ENCODE measurements at places on chromosomes 5 and 9. TPM values are rescaled to one million over a fixed set of nuclear protein-coding genes. Genes with fewer than 3 reads are reported as not detected.

GRCh38 chr5:16152601-16153568 lies 26.7 kb downstream of the MARCHF11 start:
- no peak for DNase-seq

DNA sequence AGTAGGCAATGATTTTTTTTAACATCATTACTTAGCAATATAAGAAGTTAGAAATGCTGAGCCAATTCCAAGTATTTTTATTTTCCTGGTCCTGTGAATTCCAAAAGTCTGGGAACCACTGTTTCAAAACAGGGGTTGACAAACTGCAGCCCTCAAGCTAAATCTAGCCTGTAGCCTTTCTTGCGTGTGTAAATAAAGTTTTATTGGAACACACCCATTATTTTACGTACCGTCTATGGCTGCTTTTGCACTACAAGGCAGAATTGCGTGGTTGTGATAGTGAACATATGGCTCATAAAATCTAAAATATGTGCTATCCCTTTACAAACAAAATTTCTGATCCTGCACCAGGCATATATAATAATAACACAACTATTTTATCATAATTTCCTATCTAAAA lies 279.1 kb downstream of the SAXO1 start:
- no peak for DNase-seq

DNA sequence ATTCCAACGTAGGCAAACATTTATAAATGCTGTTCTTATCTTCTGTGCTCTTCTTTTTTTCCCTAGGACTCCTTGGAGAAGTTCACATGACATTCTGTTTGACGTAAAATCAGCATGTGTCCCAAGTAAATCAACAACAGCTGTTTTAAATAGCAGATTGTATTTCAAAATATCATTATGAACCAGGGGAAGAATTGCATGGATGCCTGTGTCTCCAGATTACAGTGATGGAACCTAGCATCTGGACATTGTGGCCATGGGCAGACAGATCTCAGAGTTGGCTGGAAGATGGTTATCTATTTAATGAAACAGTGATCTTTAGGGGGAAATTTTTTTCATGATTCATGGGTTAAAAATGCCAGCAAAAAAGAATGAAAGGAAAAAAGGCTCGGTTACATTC lies 222.0 kb downstream of the MAN2A1 start:
- no peak for DNase-seq

GRCh38 chr5:61674378-61674777 lies 342.3 kb downstream of the ZSWIM6 start:
- no peak for DNase-seq

- no peak for DNase-seq
Observed at GRCh38 chr5:99004960-99005359, 76.2 kb upstream of the CHD1 start.

DNA sequence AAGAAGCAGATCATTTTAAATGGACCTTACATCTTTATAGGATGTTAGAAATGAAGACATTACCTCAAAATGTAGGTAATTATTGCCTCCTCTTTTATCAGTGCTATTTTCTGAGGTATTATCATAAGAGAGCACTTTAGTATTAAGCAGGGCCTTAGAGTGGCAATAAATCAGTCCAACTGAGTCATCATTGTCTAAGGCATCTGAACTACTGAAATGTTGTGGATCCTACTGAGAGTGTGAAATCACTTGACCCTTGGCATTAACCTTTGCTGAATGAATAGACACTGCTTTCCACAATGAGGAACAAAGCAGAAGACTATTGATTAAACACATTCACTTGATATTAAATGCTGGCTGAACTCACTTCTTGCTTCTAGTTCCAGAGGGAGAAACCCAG lies 224.6 kb upstream of the ARRDC3 start:
- DNase-seq, result no peak

GRCh38 chr9:69476016-69476415 lies 151.0 kb downstream of the ENTREP1 start:
- no peak for DNase-seq

DNA sequence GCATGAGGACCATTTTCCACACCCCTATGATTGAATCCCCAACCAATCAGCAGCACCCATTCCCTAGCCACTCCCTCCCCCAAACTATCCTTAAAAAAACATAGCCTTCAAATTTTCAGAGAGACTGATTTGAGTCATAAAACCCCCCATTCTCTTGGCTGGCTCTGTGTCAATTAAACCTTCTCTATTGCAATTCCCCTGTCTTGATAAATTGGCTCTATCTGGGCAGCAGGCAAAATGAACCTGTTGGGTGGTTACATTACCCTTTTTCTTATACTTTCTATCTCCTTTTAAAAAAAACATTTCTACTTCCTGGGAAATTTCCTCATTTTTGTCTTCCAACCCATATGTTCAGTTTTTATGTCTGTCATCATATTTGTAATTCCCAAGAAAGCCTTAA lies 220.2 kb downstream of the PDZD2 start:
- DNase-seq, result no peak

GRCh38 chr9:135879619-135880018 lies 27.7 kb downstream of the CAMSAP1 start:
- no peak for DNase-seq

- no peak for DNase-seq
Observed at GRCh38 chr5:915946-916345, 23.3 kb downstream of the TRIP13 start.

- peak; percentile 67 for DNase-seq
Observed at GRCh38 chr9:106916466-106917235, 53.7 kb downstream of the ZNF462 start.

- DNase-seq, result no peak
Observed at GRCh38 chr5:157269165-157269671, 3.3 kb downstream of the CYFIP2 start.

- no peak for DNase-seq
Observed at GRCh38 chr9:13688990-13689600, 409.6 kb upstream of the MPDZ start.

DNA sequence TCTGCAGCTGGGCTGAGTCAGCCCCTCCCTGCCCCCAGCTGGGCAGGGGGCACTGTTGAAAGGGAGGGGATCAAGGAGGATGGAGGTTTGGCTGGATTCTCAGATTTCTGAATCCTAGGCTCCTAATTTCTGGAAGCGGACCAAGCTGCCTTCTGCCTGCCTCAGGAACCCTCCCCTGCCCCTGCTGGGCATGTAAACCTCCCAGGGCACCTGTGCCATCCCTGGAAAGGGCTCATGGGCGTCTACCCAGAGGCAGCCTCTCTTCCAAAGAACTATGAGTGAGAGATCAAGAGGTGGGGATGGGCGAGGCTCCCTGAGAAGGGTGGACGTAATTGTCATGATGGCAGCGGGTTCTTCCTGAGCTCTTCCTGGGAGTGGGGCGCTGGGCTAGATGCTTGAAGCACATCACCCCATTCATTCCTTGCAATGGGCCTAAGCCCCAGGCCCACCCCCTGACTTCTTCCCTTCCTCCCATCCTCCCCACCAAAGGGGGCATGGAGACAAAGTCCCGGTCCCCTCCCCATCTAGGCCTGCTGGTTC lies 21.6 kb downstream of the CSF1R start:
- DNase-seq, result no peak

- no peak for DNase-seq
Observed at GRCh38 chr9:114433086-114433485, 45.3 kb upstream of the AKNA start.

DNA sequence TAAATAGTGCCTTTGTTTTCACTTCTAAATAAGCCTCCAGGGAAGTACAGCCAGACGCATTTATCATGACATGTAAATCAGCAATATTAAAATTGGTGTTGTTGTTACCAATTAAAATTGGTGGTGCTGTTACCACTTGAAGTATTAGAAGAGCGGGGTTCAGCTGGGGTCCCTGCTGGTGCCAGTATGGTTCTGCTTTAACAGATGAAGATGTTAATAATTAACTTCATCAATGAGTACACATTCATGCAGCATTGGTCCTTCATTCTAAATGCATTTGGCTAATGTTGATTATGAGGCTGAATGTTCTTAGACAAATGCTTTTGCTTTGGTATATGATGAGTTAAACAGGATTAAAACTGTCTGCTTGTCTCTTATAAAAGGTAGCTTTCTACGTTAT lies 67.6 kb upstream of the TMC1 start:
- DNase-seq, result no peak

- no peak for DNase-seq
Observed at GRCh38 chr5:136030956-136031611, 2.3 kb downstream of the TGFBI start.

DNA sequence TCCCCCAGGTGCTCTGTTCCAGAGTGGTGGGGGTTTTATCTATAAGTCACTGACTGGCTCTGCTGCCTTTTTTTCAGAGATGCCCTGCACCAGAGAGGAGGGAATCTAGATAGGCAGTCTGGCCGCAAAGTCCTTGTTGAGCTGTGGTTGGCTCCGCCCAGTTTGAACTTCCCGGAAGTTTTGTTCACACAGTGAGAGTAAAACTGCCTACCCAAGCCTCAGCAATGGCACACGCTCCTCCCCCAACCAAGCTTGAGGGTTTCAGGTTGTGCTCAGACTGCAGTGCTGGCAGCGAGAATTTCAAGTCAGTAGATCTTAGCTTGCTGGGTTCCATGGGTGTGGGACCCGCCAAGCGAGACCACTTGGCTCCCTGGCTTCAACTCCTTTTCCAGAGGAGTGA lies 1428.6 kb downstream of the MAT2B start:
- DNase-seq, result peak; percentile 4

- no peak for DNase-seq
Observed at GRCh38 chr9:37345038-37345437, 77.5 kb upstream of the GRHPR start.

- DNase-seq, result no peak
Observed at GRCh38 chr5:139004374-139005307, 129.5 kb upstream of the LRRTM2 start.

DNA sequence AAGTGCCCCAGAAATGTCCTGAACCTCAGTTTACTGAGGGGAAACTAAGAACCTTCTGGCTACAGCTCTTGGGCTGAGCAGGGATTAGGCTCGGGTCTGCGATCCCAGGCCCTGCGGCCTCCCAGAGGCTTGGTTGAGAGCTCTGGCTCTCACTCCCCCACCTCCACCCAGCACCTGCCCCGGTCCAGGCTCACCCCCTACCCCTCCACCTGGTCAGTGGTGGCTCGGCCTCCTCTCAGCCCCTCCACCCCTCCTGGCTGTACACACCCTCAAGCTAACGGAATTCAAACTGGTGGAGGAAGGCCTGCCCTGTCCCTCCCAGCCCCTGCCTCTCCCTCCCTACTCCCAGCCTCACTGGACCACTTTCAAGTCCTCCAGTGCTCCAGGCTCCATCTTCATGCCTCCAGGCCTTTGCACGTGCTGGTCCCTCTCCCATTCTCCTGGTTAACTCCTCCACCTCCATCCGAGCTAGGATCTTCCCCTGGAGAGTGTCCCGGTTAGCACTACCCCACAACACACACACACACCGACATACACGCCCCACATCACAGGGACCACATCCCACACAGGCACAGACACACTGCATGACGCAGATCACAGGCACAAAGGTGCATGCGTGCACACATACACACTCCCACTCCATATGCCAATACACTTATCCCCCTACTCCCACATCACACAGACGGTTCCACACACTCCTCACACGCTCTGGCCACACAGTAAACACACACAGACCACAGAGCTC lies 130.9 kb downstream of the C9orf50 start:
- no peak for DNase-seq

- peak; percentile 95 for DNase-seq
Observed at GRCh38 chr5:111530298-111530740, 18.0 kb upstream of the STARD4 start.

DNA sequence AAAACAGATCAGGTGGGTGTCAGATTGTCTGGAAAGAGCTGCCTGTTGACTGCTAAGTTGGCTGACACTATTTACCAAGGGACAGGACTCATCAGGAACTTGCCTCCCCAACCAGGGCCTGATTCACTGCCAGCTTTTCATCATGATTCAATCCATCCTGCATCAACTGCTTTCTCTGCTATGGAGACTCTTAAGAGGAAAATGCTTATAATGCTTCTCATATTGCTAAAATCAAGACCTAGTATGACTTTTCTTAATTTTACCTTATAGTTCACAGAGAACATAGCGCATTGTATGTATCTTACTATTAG lies 21.3 kb downstream of the HTR4 start:
- DNase-seq, result no peak

GRCh38 chr9:26210338-26210851 lies 532.2 kb upstream of the TUSC1 start:
- no peak for DNase-seq

- no peak for DNase-seq
Observed at GRCh38 chr5:131229623-131230022, 34.2 kb upstream of the CDC42SE2 start.

GRCh38 chr5:104793755-104794080 lies 1231.1 kb upstream of the NUDT12 start:
- no peak for DNase-seq

DNA sequence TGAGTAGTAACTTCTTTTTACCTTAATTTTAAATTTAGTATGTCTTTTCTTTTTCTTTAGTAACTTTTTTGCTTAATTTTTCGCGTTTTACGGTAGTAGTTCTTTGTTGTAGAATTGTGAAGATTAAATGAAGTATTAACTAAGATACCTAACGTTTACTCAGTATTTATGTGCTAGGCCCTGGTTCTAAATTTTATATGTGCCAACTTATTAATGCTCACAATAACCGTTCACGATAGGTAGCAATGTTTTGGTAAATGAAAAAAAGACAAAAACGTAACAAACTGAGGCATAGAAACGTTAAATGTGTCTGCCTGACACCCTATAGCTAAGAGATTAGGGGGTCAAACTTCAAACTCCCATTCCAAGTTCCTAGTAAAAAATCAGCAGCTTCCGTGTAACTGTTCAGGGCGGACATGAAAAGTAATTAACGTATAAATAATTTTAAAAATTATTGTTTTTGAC lies 1.2 kb downstream of the MRPS30 start:
- DNase-seq, result no peak

The DEPDC1B gene
- total RNA-seq, result 39.4 TPM

The MAP3K1 gene
- 5.6 TPM for total RNA-seq

The SLC25A2 gene
- not detected for total RNA-seq

The PTRH1 gene
- total RNA-seq, result 12.1 TPM

The FBP2 gene
- total RNA-seq, result not detected

The SPINK6 gene
- 0.52 TPM for total RNA-seq

The IDNK gene
- 13.7 TPM for total RNA-seq

The MTRR gene
- 69.5 TPM for total RNA-seq

The SELENOP gene
- 4.5 TPM for total RNA-seq

The KLF4 gene
- 100 TPM for total RNA-seq

The DMRT2 gene
- total RNA-seq, result not detected

Data from NCI-H460 (cell line).